ENCODE measurements at places on chromosomes 7 and 10.

DNA sequence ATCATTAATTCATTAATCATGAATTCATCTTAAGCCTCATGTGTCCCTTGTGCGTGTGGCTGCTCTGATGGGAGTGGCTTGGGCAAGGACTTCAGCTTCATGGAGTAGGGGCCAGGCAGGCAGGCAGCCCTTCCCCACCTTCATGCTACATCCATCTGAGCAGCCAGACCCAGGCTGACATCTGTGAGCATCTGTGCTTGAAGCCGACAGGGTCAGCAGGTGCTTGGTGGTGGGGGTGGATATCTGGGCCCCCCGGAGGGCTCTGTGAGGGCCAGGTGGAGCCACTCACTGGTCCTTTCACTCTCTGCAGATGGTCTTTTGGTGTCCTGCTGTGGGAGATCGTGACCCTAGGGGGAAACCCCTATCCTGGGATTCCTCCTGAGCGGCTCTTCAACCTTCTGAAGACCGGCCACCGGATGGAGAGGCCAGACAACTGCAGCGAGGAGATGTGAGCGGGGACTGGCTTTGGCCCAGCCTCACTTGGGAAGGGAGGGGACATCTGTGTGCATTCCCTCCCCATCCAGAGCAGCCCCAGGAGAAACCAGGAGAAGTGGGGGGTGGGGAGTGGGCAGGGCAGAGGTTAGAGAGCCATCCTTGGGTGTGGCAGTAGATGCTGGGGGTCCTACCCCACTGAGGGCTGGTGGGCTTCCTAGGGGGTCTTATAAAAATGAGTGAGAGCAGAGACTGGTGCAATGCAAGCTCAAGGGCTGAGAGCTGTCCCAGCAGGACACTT, 14.7 kb upstream of the CSGALNACT2 start:
- DNase-seq: no peak

DNA sequence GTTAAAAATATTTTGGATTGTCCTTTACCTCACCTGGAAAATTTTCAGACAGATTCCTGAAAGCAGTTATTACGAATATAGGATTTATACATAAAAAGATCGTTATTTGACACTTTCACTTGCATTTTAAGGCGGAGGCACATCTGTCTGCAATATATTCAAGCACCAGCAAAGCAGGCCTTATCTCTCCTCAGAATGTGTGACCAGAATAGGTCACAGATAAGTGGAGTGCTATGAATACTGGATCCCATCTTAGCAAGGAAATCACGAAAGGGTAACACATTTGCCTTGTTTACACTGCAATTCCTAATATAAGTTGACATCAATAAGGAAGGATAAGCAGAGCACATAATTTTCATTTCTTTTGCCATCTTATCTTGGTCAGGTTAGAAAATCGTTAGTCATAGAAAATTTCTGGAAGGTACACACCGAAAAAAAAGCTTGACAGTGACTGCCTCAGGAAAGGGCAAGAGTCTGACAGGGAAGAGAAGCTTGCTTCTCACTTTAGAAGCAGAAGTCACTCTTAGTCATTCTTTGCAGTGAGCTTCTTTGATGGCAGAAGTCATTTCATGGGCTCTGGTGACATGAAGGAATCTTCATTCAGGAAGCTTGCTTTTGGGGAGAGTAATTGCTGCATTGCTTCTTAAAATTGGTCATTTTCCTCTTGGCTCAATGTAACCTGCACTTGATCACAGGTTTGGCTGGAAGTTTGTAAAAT, 98.1 kb upstream of the STK17A start:
- DNase-seq: no peak

- DNase-seq: no peak
These were observed 16.7 kb upstream of the DMBT1 start for GRCh38 chr10:122543676-122544445.

DNA sequence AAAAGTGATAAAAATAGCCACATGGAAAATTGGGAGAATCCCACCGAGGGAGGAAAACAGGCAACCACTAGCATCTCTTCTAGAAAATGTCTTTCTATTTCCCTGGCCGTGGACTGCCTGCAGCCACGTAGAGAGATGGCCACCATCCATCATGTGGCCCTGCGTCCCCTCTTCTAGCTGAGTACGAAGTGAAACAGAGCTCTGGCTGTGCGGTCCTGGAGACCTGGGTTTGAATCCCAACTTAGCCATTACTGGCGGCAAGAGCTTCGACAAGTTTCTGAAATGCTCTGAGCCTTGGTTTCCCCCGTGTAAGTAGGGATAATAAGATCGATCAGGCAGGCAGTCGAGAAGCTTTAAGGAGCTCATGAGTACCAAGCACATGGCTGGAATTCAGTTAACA, 32.9 kb downstream of the ZCCHC24 start:
- no peak for DNase-seq

DNA sequence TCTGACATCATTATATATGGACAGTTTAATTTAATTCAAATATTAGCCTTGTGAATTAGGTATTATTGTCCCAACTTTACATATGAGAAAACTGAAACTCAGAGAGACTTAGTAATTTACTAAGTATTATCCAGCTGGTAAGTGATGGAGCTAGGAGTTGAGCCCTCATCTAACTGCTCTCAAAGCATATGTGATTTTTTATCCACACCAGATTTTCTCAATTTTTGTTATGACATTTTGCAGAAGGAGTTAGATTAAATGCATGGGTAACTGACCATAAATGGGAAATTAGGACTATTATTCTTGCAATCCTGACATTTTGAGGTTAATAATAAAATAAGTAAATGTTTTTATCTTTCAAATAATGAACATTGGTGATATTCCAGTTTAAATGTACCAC, 778.3 kb upstream of the SORCS1 start:
- DNase-seq: no peak

DNA sequence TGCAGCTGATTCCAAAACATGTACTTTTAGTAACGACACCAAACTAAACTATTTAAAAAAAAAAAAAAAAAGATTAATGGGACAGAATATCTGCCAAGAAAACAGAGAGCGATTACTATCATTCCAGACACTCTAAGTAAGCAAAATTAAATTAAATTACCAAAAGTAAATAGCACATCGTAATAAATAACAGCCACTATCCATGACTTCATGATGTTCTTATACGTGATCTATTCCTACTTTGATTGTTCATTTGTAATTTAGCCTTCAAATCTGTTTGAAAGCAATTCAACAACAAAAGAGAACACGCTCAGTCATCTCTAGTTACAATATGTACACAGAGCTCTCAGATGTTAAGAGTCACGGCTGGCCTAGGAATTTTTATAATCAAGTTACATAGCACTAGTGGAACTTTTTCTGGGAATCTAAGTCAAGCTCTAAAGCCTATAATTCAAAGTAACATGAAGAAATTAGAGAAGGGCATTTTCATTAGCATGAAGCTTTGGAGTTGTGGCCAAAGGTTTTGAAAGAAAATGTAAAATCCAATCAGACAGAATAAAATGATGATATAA, 241.7 kb upstream of the NEBL start:
- DNase-seq: no peak

- no peak for DNase-seq
These were observed 359.4 kb downstream of the SORCS1 start for GRCh38 chr10:106804992-106805582.

DNA sequence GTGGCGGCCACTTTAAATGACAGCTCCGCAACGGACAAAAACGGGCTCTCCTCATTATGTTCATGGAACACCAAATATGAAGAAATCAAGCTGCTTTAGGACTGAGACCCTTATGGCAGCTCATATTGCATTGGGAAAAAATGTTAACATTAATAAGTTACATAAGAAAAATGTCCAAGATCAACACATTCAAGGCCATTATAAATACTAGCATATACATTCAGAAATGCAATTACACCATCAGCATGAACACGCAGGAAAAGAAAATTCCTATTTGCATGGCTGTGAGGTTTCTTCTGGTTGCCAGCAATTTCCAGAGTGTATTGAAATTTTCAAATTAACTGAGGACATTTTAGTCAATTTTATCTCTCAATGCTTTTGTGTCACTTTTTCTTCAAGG, 374.1 kb upstream of the NRP1 start:
- DNase-seq: no peak

GRCh38 chr10:79403441-79404230, 41.8 kb downstream of the ZCCHC24 start:
- DNase-seq: no peak

- no peak for DNase-seq
These were observed 9.9 kb upstream of the NPVF start for GRCh38 chr7:25238066-25238725.

DNA sequence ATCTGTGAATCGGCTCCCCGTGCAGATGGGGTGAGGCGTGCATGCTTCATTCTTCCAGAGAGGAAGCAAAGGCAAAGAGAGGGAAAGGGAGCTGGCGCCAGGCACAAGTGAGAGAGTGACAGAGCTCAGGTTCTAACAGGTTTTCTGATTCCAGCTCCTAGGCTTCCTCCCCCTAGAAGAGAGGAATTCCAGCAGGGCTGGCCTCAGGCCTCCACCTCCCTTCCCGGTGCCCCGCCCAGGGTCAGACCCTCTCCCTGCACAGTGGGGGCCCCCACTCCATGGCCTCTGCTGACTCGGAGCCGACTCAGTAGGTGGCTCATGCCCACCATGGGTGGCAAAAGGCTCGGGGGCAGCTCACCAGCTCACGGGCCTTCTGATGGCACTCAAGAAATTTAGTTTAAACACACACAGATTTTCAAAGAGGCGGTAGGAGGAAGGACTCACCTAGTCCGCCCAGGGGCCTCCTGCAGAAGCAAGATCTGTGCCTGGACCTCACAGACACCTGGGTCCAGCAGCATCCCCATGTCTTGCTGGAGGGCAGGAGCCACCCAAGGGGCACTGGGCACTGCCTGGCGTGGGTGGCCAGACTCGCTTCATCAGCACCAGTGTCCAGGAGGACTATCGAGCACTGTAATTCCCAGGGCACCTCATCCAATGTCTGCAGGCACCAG, 183.5 kb downstream of the MAD1L1 start:
- DNase-seq: no peak

- DNase-seq: peak; percentile 82
These were observed 25.9 kb downstream of the GPRIN2 start for GRCh38 chr10:46530249-46531186.

GRCh38 chr7:107972941-107973376, 30.0 kb downstream of the LAMB1 start:
- DNase-seq: no peak

DNA sequence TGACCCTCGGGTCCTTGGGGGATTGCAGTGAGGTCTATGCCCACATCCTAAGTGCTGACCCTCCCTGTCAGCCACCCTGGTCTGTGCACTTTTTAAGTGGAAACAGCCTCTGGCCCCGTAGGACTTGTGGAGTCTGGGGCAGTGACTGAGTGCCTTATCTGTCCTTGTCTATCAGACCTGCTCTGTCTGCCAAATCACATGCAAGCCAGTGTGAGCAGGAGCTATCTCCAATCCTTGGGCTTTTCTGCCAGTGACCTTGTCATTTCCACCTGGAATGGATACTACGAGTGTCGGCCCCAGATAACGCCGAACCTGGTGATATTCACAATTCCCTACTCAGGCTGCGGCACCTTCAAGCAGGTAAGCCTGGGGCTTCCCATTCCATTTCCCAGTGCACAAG, 62.7 kb downstream of the C10orf120 start:
- no peak for DNase-seq

- peak; percentile 90 for DNase-seq
These were observed 82.4 kb downstream of the ADCYAP1R1 start for GRCh38 chr7:31134246-31135188.

DNA sequence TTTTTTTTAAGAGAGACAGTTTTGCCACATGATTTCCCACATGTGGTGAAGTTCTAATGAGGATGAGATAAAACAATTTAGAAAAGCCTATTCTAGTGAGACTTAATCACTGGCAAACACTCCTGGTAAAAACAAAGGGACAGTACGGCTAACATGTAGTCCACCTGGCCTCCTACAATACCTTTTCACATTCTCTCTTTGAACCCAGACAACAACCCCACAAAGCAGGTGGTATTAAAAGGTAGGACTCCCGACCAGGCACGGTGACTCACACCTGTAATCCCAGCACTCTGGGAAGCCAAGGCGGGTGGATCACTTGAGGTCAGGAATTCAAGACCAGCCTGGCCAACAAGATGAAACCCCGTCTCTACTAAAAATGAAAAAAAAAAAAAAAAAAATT, 12.4 kb downstream of the PARD3 start:
- no peak for DNase-seq

- no peak for DNase-seq
These were observed 38.2 kb upstream of the DPYSL4 start for GRCh38 chr10:132148261-132149251.

DNA sequence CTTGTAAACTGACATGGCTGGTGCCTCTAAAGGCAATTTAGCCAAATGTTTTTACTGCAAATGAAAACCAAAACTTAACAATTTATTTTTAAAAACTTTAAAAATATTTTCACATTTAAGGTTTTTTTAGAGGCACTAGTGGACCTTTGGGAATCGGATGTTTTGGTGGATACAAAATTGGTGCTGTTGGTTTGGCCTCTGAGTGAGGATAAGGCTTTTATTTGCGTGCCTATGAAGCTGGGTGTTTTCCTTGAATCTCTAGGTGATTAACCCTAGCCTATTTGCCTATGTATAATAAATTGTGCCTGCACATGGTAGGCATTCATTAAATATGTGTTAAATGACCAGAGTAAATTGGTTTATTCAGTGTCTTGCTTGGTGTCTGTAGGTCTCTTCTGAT, 2.9 kb upstream of the SGCE start:
- DNase-seq: no peak

GRCh38 chr10:48749254-48749787, 64.6 kb downstream of the WDFY4 start:
- no peak for DNase-seq

DNA sequence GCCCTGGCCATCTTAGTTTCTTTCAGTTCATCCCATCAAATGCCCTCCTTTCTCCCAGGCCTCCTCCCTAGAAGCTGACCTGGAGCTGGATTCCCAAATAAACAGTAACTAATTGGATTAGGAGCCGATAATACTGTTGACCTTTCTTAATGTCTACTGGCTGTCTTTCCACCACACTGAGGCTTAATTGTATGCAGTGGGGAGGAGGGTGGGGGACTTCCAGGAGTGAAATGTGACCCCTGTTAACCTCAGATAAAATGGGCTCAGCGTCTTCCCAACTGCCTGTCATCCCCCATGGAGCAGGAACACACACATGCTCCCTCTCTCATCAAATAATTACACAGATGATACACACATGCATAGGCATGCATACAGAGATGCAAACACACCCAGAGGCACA, 53.7 kb upstream of the LBX1 start:
- no peak for DNase-seq

GRCh38 chr7:33539659-33540400, 365.5 kb upstream of the BMPER start:
- no peak for DNase-seq

DNA sequence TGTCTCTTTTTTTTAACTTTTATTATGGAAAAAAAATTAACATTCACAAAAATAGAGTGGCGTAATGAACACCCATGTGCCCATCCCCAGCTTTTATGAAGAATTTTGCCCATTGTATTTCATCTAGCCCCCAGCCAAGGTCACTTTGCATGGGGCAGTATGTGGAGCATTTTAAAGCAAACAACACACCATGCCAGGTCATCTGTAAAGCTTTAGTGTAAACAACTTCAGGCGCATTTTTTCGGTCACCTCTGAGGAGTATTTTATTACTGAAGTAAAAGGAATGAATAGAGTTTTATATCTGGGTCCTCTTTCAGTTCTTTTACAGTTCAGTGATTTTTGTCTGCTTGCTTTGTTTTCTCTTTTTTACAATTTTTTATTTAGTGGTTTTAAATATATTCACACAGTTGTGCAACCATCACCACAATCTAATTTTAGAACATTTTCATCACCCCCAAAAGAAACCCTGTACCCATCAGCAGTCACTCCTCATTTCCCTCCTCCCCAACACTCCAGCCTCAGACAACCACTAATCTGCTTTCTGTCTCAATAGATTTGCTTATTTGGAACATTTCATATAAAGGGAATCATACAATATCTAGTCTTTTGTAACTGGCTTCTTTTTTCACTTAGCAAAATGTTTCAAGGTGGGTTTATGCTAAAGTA, 87.9 kb downstream of the SLC37A3 start:
- DNase-seq: no peak

All from GM03348 (cell line).